Calu3 (cell line): ENCODE measurements at places on chromosomes 6 and 20. TPM values are rescaled to one million over a fixed set of nuclear protein-coding genes. Genes with fewer than 3 reads are reported as not detected.

Gene DDR1
- total RNA-seq: 489 and 580 TPM in 2 replicates

Gene LY6G6C
- total RNA-seq: 1.0 TPM in 1 of 2 replicates, not detected in the other

Gene NRSN1
- 0.14 TPM in 1 of 2 replicates, not detected in the other for total RNA-seq

Gene KIFC1
- total RNA-seq: 105 and 140 TPM in 2 replicates

Gene BPIFB4
- not detected in 2 replicates for total RNA-seq

- DNase-seq: no peak
Observed at GRCh38 chr6:110095101-110095500, 84.4 kb downstream of the WASF1 start.

GRCh38 chr6:141307309-141307998 is 825.3 kb upstream of the GJE1 start:
- DNase-seq: no peak

- DNase-seq: no peak
Observed at GRCh38 chr6:155341130-155341828, 27.0 kb upstream of the TFB1M start.

- DNase-seq: peak; percentile 43
Observed at GRCh38 chr6:155223646-155224451, 40.0 kb upstream of the CLDN20 start.

GRCh38 chr6:134495203-134495889 is 177.4 kb upstream of the SGK1 start:
- no peak for DNase-seq

DNA sequence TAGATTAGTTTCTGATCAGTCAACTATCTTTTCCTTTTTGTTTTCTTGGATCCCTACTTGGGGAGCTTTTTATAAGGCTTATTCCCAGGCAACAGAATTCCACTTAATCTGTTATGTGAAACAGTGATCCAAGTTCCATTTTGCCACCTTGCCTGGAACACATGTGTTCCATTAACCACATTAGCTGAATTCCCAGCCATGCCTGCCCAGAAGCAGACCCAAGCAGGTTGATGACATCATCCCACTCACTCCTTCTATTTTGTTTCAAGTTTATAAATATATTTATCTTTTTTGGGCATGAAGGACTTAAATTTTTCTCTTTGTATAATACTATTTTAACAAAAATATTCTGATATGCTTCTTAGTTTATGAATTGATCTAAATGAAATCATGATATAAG is 587.4 kb downstream of the GRIK2 start:
- DNase-seq: no peak

DNA sequence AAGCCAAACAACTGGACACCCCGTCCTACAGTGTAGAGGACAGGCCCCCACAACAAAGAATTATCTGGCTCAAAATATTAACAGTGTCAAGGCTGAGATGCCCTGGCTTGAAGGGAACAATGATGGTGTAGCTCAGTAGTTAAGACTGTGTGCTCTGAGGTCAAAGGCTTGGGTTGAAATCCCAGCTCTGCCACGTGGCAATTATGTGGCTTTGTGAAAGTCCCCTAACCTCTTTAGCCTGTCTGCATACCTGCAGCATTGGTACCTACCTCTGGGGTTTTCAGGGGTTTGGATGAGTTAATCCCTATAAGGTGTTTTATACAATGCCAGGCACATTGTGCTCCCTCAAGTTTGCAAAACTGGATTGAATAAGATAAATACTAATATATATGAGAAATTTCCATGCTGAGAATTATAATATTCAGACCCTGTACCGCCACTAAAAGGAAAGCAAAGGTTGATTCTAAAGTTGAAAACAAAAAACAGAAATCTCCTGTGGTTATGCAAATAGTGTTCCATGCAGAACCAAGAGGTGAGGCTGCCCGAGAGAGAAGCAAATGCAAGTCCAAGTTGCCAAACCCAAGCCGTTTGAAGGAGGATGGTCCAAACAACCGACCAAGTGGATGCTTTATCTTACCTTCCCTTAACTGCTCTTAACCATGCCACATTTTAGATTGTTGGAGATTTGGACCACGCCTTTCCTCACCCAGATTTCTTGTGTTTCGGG is 199.8 kb downstream of the NFATC2 start:
- no peak for DNase-seq

DNA sequence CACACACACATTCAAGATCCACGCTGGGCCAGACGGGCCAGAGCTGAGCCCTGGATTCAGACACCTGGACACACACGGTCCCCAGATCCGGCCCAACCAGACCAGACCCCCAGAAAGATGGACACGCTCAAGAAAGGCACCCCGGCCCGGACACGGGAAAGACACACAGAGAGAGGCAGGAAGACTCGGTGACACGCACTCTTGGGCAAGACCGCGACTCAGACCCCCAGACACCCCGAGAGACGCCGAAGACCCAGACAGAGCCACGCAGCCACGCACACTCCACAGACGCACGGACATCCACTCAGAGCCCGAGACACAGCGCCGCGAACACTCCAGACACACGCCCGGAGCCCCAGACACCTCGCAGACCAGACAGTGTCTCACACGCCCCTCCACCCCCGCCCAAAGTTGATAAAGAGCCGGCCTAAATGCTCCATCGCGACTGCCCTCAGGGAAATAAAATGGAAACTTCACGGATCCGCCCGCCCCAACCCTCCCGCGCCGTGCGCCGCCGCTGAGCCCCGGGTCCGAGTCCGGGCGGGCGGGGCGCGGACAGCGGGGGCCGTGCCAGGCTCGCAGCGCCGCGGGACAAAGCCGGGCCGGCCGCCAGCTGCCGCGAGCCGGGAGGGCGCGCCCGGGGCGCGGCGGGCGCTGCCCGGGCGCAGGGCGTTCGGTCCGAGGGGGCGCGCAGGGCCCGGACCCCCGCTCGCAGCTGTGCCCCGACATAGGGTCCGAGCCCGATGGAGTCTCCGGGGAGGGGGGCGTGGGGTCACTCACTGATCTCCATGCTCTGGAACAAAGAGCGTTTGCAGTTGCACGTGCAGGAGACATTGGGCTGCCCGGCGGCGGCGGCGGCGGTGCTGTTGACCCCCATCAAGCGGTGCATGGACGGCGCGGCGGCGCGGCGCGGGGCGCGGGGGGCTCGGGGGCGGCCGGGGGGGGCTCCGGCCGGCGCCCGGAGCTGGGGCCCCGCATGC is 831 bp downstream of the PMEPA1 start:
- peak; percentile 44 for DNase-seq

DNA sequence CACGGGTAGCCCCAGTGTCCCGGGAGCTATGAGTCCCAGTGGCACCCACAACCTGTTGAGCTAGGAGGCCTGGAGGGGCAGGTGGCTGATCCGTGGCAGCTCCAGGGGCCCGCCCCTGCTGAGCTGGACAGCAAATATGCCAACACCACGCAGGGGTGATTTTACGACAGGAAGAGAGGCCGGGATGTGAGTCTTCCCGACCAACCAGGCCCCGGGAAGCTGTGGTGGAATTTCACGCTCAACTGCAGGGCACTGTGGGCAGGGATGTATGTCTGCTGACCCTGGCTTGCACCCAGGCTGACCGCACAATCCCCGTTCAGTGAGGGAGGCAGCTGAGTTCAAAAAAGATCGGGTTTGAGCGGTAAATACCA is 183.9 kb downstream of the ERMARD start:
- DNase-seq: no peak

DNA sequence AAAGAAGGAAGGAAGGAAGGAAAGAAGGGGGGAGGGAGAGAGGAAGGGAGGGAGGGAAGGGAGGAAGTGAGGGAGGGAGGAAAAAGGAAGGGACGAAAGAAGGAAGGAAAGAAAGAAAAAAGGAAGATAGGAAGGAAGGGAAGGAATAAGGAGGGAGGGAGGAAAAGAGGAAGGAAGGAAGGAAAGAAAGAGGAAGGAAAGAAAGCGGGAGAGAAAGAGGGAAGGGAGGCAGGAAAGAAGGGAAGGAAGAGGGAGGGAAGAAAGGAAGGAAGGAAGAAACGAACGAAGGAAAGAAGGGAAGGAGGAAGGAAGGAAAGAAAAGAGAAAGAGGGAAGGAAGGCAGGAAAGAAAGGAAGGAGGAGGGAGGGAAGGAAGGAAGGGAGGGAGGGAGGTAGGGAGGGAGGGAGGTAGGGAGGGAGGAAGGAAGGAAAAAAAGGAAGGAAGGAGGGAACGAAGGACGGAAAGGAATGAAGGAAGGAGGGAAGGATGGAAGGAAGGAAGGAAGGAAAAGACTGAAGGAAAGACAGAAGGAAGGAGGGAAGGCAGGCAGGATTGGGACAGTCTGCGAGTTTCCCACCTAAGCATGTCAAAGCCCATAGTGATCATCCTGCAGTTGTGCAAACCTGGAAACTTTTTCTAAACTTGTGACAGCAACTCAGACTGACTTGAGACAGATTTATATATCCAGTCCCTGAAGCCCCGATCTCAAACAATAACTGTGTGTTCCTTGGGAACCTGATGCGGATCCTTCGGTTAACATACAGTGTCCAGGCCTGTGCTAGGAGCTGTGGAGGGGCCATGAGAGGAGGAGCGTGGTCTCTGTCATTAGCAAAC is 59.8 kb upstream of the IYD start:
- no peak for DNase-seq

- no peak for DNase-seq
Observed at GRCh38 chr6:13131935-13132661, 196.2 kb downstream of the TBC1D7 start.

GRCh38 chr6:31734821-31735406 is 1.4 kb downstream of the CLIC1 start:
- DNase-seq: peak; percentile 77

DNA sequence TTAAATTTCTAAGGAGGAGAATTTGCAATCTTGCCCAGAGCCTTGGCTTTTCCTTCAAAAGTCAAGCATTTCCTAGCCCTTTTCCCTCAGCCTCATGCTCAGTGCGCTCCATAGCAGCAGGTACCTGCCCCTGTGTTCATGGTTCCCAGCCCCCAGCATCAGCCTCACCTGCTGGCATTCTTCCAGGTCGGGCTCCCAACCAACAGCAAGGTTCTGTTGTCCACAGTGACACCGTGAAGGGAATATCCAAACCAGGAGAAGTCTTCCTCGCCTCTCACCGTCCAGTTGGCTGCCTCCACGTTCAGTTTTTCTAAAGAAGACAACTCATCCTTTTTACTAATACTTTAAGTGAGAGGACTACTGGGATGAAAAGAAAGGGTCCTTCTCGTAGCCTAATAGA is 42.7 kb downstream of the GPLD1 start:
- no peak for DNase-seq
